Osteoblast (primary cell): ENCODE measurements at places on chromosomes 12 and 14. TPM values are rescaled to one million over a fixed set of nuclear protein-coding genes. Genes with fewer than 3 reads are reported as not detected.
A peak's percentile ranks its signal among the peaks of the same experiment; 100 is the strongest.

GRCh38 chr14:58200846-58201245 is 897 bp downstream of the ACTR10 start:
- peak; percentile 41 for DNase-seq

DNA sequence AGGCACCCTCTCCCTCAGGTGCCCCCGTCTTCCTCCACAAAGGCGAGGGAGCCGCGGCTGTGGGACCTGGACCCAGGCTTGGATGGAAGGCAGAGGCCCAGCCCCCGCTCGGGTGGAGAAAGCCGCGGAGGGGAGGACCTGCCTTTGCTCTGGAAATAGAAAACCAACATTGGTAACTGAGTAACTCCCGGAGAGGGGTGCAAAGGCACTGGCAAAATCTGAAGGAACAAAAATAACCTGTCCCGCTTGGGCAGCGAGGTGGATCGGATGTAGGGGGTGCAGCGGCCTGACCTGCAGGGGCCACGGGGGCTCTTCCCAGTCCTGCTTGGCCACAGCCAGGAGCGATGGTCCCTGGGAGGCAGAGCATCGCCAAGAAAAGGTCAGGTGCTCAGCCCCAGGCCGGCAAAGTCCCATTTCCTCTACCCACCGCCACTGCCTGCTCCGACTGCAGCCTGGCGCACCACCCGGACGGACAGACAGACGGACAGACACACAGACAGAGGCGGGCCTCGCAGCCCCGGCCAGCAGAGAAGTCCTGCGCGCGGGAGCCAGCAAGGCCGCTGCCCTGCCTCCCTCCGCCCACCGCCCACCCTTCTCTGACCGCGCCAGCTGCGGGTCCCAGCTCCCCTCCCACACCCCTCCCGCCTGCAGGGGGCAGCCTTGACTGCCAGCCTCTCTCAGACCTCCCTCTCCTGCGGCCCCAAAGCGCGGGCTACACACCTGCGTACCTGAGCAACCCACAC is 21.4 kb upstream of the TMEM106C start:
- DNase-seq, result peak; percentile 86

DNA sequence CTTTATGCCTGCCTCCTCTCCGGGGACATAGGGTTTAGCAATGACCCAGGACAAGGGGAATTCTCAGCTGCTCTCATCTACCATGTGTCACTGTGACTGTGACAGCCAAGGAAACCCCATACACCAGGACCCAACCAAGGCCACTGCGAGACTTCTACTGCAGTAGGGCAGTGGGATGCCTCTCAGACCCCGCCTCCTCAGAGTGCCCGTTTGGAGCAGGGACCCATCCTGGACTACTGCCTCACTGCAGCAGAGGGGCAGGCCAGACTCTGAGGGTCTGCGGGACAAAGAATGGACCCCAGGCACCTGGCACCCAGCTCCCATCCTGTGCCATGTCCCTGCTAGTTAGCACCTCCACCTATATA is 71.3 kb upstream of the DDX11 start:
- peak; percentile 69 for DNase-seq

DNA sequence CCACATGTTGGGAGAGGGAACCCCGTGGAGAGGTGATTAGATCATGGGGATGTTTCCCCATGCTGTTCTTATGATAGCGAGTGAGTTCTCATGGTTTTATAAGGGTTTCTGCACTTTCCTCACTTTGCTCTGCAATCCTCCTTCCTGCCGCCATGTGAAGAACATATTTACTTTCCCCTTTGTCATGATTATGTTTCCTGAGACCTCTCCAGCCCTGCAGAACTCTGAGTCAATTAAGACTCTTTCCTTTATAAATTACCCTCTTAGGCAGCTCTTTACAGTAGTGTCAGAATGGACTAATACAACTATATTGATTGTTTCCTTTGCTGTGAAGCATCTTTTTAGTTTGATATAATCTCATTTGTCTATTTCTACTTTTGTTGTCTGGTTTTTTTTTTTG is 13.1 kb upstream of the RASSF9 start:
- DNase-seq, result no peak

DNA sequence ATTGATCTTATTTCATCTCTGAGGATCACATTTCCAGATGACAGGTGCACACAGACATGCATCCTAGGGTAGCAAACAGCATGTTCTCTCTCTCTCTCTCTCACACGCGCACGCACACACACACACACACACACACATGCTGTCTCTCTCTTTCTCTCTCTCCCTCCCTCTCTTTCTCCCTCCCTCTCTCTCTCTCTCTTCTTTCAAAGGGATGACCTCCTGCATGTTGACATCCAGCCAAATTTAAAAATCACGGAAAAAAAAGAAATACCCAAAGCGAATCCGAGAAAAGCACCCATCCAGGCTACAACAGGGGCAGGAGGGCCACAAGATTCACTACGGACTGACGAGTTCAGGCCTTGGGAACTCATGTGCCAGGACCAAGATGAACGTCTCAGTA is 2.3 kb downstream of the KSR2 start:
- no peak for DNase-seq

GRCh38 chr12:52081263-52081733 is 1.8 kb downstream of the SMIM41 start:
- peak; percentile 82 for DNase-seq

The SLC17A8 gene
- total RNA-seq, result not detected in 2 replicates

- no peak for DNase-seq
These were observed 26.6 kb downstream of the PRKCH start for GRCh38 chr14:61347826-61348443.

GRCh38 chr14:100893228-100893601 is 10.3 kb downstream of the RTL1 start:
- peak; percentile 32 for DNase-seq

The CLEC4D gene
- total RNA-seq, result not detected in 2 replicates

The AMIGO2 gene
- 5.6 and 8.0 TPM in 2 replicates for total RNA-seq

DNA sequence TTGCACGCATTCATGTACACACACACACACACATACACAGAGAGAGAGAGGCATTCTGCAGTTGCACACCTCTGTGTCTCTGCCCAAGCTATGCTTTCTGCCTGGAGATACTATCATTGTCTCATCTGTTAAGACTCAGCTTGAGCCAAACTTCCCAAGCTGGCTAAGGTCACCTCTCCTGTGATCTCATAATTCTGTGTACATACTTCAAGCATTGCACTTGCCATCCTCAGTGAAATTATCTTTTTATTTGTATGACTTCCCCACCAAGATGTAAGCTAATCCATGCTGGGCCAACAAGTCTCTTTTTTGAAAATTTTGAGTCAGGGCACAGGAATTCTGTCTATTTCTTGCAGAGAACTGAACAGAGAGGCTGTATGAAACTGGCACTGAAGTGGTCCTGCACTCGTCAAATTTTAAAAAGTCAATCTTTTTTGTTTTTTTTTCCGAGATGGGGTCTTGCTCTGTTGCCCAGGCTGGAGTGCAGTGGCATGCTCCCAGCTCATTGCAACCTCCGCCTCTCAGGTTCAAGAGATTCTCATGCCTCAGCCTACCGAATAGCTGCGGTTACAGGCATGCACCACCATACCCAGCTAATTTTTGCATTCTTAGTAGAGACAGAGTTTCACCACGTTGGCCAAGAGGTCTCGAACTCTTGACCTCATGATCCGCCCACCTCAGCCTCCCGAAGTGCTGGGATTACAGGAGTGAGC is 44.3 kb downstream of the TMTC1 start:
- DNase-seq, result no peak

DNA sequence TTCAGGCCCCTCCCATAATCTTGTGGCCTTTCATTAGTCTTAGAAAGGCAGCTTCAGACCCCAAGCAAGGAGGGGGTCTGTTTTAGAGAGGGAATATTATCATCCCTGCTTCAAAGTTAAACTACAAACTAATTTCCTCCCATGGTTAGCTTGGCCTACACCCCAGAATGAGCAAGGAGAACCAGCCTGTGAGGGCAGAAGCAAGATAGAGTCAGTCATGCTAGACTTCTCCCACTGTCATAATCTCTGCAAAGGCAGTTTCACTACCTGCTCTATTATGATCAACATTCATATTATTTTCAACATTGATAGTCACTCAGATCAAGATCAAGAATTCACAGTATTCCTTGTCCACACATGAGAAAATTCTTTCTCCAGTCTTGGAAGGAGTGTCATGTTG is 105.1 kb downstream of the GXYLT1 start:
- DNase-seq, result no peak

The CLEC4C gene
- total RNA-seq, result not detected in 2 replicates

DNA sequence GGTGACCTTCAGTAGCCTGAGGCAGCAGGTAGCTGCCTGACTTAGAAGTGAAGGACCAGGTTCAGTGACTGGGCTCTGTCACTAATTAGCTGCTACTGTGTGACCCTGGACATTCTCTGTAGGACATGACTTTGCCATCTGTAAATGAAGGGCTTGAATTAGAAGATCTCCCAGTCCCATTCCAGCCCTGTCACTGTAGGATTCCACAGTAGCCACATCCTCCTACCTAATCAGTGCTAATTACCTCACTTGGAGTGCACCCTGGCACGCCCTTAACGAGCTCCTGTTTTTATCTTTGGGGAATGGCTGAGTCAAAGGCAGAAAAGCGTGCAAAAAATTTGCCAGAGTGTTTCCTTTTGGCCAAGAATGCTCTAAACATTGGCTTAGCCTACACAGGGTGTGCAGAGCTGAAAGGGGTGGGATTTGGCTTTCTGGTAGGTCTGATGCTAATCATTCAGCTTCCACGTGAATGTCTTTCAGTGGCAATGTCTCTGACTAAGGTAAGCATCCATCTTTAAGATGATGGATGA is 6.8 kb downstream of the NTF3 start:
- DNase-seq, result no peak

The LRRIQ1 gene
- total RNA-seq, result under 0.01 TPM in 1 of 2 replicates, not detected in the other

DNA sequence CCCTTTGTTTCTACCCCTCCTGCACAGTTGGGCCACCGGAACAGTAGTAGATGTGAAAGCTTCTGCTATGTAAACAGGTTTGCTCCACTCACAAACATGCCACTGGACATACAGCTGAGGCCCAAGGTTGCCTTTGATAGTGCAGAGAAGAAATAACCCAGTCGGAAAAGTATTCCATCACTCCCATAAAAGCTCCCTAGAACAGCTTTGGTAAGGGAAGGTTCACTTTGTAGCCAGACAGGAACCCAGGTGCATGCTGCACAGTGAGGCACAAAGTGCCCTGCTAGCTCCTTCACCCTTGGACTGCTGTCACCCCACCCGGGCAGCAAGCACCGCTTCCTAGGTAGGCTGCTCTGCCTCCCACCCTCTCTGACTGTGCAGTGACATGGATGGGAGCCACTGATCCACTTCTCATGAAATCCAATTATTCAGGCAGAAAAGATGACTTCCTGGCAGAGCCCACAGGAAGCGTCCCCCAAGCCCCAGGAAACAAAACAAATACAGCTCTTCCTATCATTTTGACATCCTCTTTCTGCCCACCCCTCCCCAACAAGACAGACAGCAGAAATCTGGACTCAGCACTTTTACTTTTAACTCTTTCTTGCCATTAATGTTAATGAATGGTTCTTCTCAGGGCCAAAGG is 100.2 kb downstream of the SRGAP1 start:
- no peak for DNase-seq

- no peak for DNase-seq
These were observed 42.0 kb upstream of the ETV6 start for GRCh38 chr12:11607313-11608081.

- DNase-seq, result no peak
These were observed 12.8 kb downstream of the MTHFD1 start for GRCh38 chr14:64400829-64401459.

The KLRC2 gene
- total RNA-seq, result 0.36 and 0.88 TPM in 2 replicates

DNA sequence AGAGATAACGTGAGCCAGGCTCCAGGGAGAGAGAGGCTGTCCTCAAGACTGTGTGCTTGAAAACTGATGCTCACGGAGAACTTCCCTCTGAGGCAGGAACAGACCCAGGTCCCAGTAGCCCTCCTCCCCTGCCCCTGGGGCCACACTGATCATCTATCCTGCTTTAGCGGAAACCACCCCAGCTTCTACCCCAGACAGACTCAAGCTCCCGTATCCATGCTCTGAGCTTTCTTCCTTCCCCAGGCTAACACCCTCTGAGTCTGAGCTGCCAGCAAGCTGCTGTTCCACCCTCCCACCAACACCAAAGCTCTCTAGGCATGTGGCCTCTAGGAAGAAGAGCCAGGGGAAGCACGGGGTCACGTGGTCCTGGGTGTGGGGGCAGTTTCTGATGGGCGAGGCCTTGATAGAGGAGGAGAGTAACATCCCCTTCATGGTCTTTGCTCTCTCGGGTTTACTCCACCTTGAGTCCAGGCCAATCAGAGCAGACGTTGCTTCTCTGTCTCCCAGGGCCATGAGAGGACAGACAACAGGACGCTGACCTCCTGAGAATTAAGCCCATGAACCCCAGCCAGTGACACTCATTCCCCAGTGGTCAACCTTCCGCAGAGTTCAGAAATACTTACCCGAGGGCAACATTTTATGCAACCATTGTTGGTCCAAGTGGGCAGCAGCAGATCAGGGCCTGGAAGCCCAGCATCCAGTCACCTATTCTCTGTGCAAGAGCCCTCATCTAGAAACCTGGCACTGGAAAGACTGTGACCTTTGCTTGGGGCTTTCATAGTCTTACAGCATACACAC is 1.4 kb downstream of the PCK2 start:
- DNase-seq, result peak; percentile 84

DNA sequence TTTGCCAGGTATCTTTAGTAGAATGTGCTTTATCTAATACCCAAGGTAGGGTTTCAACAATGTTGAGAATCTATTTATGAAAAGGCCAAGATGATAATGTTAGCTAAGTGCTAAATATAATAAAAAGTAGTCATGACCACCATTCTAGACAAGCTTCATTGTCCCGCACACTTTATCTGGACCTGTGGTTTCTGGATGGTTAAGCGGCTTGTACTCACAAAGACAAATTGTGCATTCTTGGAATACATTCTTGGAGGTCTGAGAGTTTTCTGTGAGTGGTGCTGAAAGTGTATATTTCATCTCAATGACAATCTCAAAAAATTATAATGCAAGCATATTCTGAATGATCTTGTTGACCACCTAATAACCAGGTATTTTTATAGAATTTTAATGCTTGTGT is 646.9 kb downstream of the DIO2 start:
- DNase-seq, result no peak

GRCh38 chr12:126346087-126346486 is 1280.9 kb downstream of the AACS start:
- DNase-seq, result no peak

GRCh38 chr12:120150919-120151525 is 34.5 kb upstream of the RAB35 start:
- DNase-seq, result peak; percentile 47

GRCh38 chr12:116135209-116135930 is 142.1 kb downstream of the MED13L start:
- DNase-seq, result peak; percentile 72

- peak; percentile 93 for DNase-seq
These were observed 36.3 kb upstream of the NPFF start for GRCh38 chr12:53543539-53543938.

The PPFIBP1 gene
- 166 and 179 TPM in 2 replicates for total RNA-seq
